NCI-H2081 treated with DMSO at 0.1 percent for 48 hours (cell line): ENCODE measurements at places on chromosomes 13 and 19.

DNA sequence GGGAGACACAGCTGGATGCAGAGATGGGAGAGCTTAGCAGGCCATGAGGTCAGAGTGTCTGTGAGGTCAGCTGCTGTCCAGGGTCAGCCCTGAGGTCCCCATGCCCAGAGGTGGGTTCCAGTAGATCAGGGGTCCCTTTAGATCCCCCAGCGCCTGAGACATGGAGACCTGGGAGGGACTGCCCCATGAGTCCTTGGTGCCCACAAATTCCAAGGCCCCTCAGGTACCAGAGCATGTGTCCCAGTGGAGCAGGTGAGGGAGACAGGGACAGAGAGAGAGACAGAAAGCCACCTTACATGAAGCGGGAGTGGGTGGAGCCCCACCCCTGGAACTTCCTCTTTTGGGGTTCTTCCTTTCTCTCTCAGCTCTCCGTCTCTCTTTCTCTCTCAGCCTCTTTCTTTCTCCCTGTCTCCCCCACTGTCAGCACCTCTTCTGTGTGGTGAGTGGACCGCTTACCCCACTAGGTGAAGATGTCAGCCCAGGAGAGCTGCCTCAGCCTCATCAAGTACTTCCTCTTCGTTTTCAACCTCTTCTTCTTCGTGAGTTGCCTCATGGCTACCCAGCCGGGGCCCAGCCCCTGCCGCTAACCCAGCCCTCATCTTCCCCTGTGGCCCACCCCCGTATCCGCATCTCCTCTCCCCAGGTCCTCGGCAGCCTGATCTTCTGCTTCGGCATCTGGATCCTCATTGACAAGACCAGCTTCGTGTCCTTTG is at the start of gene CD37:
TSS of gene CD37 (plus strand) at position 336 of the 713 bp plus-strand sequence. CDS start at position 471, 135 bp downstream.
- DNase-seq = no peak

GRCh38 chr19:42153672-42154433 is 21.6 kb upstream of the POU2F2 start:
- DNase-seq = no peak

DNA sequence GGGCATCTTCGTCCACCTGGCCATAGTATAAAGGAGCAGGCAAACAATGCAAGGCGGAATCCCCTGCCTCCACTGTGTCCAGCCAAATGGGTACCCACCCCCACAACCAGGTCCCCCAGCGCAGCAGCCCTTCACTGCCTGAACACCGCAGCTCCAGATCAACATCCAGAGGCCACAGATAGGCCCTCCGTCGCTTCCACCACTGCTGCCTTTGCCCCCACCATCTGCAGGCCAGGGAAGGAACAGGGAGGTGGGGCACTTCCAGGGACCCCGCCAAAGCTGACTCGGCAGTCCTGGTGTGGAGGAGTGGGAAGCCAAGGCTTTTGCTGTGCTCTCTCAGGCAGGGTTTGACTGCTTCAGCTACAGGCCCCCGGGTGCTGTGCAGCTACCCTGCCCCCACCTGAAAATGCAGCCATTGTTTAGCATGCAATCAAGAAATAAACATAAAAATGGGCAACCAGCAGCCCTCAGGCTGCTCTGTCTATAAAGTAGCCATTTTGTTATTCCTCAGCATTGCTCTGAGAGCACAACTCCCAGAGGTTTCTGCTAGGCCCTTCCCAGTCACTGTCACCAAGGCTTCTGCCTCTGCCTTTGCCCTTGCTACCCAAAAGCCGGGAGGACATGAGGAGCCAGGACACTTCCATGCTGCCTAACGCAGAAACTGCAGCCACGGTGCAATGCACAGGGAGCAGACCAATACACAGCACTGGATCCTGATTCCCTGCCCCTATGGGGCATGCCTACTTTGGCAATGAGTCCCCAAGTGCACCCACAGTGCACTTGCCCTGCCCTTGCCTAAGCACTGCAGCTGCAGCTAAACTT is 733.2 kb upstream of the KLHL1 start:
- DNase-seq = no peak

- no peak for DNase-seq
These were observed 10.8 kb downstream of the JOSD2 start for GRCh38 chr19:50500060-50500752.

- DNase-seq = no peak
These were observed 8.4 kb downstream of the LSM14A start for GRCh38 chr19:34180709-34181108.

DNA sequence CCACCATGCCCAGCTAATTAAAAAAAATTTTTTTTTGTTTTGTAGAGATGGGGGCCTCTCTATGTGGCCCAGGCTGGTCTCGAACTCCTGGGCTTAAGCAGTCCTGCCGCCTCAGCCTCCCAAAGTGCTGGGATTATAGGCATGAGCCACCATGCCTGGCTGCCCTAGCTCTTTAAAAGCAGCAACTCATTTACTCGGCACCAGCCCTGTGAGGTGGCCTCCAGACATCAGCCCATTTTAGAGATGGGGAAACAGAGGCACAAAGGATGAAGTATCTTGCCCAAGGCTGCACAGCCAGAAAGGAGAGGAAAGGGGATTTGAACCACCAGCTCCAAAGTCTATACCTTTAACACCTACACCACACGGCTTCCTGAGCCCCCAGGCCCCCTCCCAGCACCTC is 312 bp downstream of the PRX start:
- DNase-seq = no peak

DNA sequence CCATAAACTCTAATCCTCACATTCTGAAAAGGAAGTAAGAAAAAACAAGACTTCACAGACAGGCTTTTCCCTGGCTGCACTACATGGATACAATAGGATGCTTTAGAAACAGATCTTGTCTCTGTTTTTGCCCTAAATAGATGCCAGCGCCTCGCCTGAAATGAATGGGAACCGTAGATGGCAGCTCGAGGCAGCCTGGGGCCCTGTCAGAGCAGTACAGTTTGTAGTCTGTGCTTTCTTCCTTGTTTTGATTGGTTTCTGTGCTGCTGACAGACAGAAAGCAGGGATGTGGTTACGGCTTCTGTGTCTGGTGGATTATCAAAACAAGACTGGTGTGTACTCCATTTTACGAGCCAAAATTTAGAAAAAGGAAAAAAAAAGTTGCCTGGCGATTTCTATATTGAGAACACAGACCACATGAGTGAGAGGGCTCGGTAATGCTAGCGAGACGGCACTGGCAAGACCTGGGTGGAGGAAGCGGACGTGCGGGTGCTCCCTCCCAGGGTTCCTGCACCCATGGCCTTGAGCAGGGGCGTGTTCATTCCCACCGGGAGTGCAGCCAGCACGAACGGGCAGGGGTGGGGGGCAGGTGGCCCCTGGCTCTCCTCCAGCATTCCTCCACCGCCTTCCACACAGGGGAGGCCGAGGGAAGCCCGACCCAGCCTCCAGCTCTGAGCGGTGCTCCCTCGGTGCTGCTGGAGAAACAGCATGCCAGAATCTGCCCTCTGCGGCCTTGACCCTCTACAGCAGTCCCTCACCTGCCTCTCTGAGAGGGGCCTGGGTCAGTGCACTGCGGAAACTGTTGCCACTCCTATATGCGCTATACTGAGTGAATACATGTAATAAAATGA is 37.6 kb upstream of the C1QTNF9 start:
- no peak for DNase-seq
